ENCODE measurements at places on chromosomes 3 and 15. TPM values are rescaled to one million over a fixed set of nuclear protein-coding genes. Genes with fewer than 3 reads are reported as not detected.

DNA sequence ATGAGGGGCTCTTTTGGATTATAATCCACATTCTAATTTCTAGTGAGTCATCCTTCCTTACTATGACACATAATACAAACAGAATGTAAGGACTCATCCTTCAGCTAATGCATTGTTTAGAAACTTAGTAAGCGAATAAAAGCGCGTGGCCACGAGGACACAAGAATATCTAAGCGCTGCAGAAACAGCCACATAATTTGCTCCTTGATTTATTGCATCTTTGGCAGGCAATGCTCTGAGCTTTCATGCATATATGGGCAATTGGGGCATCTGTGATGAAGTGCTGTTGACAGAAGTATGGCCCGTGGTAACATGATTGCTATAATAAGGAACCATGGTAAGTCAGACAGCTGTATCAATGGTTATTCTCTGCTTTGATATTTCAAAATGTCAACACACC is 191.3 kb upstream of the ZNF385D start:
- DNase-seq: no peak

GRCh38 chr15:59335207-59335786 is 37.4 kb downstream of the MYO1E start:
- DNase-seq: no peak

LRTM1 gene
- polyA plus RNA-seq: not detected

FES gene
- polyA plus RNA-seq: 20.6 TPM

DNA sequence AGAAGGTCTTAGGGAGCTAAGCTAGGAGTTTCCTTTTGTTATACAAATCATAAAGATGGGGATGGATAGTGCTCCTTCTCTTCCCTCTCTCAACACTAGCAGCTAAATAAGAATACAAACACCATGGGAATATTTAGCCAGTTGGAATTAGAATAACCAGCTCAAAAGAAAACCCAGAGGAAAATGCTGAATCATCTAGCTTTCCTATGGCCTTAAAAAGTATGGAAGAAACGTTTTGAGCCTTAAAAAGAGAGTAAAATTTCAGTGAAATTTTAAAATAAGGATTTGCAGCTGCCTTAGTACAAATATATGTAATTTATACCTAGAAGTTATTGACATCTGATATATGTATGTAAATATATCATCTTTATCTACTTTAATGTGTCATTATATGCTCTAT is 245.8 kb downstream of the STXBP5L start:
- no peak for DNase-seq

Data from left renal cortex interstitium (tissue), 4 donors.